Esophagus mucosa (tissue), 1 donor: ENCODE measurements at places on chromosomes 5 and 9. TPM values are rescaled to one million over a fixed set of nuclear protein-coding genes. Genes with fewer than 3 reads are reported as not detected.

- no peak for ATAC-seq
Measured at GRCh38 chr5:101677961-101678360, 618.1 kb downstream of the SLCO4C1 start.

- no peak for ATAC-seq
Measured at GRCh38 chr5:82889088-82889487, 188.1 kb downstream of the TMEM167A start.

Gene RETREG1
- total RNA-seq: 1.5 TPM

Gene PCDHGB5
- 5.8 TPM for total RNA-seq
